ENCODE measurements at places on chromosomes 3 and 15.

DNA sequence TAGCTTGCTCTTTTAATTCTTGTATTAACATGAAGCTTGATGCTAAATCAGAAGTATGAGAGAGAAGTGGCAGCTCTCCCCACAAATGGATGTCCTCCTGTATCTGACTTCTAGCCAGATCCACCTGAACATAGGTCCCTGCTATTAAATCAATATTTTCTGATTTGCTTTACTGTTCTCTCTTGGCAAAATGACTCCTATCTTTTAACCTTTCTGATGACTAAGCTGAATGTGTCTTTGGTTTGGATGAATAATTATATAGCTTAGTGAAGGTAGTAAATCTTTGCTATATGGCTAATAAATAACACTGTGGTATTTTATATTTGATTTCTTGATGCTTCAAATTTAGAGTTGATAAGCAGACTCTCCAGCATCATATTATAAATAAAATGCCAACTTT is 28.3 kb upstream of the ARL14 start:
- DNase-seq, result no peak

GRCh38 chr3:129235344-129235917 is 14.0 kb upstream of the COPG1 start:
- DNase-seq, result no peak

DNA sequence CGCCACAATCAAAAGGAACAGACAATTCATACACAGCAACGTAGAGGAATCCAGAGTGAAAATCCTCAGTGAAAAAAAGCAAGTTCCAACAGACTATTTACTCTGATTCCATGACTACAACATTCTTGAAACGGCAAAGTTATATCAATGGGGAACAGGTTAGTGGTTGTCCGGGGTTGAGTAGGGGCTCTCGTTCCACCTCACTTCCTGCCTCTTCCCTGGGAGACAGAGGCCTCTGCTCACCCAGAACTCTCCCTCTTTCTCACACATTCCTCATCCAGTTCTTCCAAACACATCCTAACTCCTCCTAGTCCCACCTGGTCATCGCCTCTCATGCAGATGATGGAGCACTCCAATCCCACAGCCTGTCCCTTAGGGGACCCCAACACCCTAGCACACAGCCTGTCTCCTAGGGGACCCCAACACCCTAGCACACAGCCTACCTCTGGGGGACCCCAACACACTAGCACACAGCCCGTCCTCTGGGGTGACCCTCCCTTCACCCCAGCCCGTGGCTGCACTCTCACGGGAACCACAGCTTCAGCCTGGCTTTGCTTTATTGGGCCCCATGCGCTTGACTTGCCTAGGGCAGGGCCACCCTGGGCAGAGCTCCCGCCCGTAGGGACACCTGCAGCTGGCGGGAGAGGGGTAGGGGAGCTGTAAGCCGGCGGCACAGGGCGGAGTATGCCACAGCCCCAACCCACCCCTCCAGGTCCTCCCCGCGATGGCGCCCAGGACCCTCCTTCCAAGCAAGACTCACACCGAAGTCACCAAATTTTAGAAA is 5.2 kb downstream of the OCA2 start:
- no peak for DNase-seq

DNA sequence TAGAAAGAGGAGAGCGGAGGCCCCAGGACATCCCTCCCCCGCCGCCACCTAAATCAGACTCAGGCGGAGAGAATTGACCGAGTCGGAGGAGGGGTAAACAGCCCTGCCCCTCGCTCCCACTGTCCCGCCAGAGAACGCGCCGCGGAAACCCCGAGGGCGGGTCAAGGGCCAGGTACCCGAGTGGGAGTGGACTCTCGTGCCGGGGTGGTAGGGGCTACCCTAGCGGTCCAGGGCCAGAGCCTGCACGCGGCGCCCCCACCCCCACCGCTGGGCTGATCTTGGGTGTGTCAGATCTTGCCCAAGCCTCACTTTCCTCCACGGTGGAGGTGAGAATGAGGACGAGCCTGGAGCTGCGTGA is 19.0 kb downstream of the SPATA12 start:
- no peak for DNase-seq

- DNase-seq, result no peak
Measured at GRCh38 chr3:107848351-107848915, 242.4 kb downstream of the CD47 start.

GRCh38 chr3:29601861-29602585 is 321.2 kb downstream of the RBMS3 start:
- no peak for DNase-seq

Measured in amniotic epithelial cell (primary cell).